Adrenal gland (tissue), 19 donors: ENCODE measurements at places on chromosomes 2 and 18. TPM values are rescaled to one million over a fixed set of nuclear protein-coding genes. Genes with fewer than 3 reads are reported as not detected.

DNA sequence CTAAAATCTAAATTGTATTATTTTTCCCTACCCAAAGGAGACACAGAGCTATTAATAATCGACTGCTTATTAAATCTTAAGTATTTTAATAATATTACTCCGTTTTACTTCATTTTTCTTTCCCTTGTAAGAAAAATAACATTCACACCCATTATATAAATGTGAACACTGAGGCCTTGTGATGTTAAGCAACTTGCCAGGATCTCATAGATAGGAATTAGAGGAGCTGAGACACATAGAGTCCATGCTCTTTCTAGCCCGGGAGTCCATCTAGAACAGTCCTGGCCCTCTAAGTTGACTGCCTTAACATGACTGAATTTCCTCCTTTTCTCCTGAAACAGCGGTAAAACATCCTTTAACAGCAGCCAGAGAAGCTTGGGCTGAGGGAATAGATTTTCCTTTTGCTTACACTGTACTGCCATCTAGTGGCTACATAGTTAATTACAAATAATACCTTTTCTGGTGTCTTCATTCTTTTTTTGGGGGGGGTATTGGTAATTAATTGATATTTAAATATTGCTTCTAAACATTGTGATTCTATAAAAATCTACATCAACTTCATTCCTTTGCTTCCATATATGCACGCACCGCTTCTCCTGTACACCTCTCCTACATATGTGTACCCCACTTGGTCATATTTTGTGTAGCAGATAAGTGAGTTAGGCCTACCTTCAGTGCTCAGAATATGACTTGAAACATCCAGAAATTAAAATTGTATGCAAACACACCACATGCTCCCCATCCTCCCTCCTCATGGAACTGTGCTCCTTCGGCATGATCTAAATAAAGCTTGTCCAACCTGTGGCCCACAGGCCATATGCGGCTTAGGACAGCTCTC lies 125.8 kb upstream of the HNMT start:
- no peak overlapping the region for H3K27ac ChIP-seq
- H3K27me3 ChIP-seq = no peaks in the 10 kb centered on the region
- no peak overlapping the region for H3K4me3 ChIP-seq
- no peaks in the 10 kb centered on the region for H3K36me3 ChIP-seq
- DNase-seq = no peak

DNA sequence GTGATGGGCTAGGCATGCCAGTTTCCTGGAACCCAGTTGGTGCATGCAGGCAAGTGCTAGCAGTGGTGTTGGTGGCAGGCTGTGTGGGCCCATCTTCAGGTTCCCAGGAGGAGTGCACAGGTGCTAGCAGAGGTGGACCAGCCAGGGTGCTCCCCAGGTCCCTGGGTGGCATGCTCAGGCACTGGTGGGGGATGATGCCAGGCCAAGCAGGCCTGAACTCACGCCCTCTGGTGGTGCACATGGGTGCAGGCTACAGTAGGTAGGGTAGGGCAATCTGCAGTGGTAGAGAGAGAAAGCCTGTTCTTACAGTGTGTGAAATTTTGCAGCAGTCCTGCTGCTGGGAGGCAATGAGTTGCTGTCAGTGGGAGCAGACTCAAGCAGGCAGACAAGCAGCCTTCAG lies 1651.8 kb downstream of the DPP10 start:
- H3K36me3 ChIP-seq = no peaks in the 10 kb centered on the region
- H3K27ac ChIP-seq = no peak overlapping the region
- no peak for DNase-seq
- H3K4me1 ChIP-seq = no peaks in the 10 kb centered on the region
- H3K27me3 ChIP-seq = no peaks in the 10 kb centered on the region

NAT8 gene
- not detected for total RNA-seq

- H3K4me3 ChIP-seq = no peak overlapping the region
- H3K27ac ChIP-seq = no peak overlapping the region
- no peak for DNase-seq
- peaks cover 11% of the 10 kb centered on the region for H3K4me1 ChIP-seq
- no peaks in the 10 kb centered on the region for H3K36me3 ChIP-seq
Measured at GRCh38 chr2:109222825-109223471, 93.9 kb downstream of the SH3RF3 start.
